SHP77 (cell line): ENCODE measurements at places on chromosomes 6 and 20.

GRCh38 chr6:127404133-127404532, 55.1 kb downstream of the KIAA0408 start:
- DNase-seq, result no peak

GRCh38 chr20:11436113-11436905, 481.4 kb upstream of the BTBD3 start:
- DNase-seq, result no peak

DNA sequence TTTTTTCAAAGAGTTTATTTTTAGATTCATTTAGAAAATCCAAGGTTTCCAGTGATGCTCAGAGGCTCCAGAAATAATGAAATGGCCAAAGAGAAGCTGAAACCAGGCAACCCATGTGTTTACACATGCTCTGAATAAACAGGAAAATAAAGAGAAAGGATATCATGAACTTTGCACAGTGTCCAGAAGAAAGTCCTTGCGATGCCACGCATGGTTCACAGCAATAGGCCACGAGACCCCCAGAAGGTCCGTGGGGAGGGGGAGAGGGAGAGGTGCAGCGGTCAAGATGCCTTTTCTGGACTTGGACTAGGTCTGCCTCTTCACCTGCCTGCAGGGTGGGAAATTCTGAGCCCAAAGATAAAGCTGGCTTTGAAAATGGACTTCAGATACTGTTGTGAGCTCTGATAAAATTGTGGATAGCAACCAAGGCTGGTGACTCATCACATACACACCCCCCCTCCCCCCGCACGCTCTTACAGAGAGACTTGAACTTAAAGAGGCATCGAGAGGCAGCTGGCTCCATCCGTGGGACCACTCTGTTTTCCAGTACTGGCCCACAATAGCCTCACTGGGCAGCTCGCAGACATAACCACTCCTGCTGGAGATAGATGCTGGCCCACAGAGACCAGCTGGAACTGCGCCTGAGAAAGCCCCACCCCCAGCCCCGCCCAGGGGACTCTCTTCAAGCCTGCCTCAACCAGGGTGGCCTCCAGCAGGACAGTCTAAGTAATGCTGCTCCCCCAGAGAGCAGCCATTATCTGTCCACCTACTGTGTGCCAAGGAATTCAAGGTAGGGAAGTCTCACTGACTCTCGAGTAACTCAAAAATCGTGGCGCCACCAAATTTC, 21.2 kb upstream of the NFATC2 start:
- DNase-seq, result peak; percentile 51

- no peak for DNase-seq
Observed at GRCh38 chr6:11621119-11621518, 83.6 kb downstream of the TMEM170B start.

DNA sequence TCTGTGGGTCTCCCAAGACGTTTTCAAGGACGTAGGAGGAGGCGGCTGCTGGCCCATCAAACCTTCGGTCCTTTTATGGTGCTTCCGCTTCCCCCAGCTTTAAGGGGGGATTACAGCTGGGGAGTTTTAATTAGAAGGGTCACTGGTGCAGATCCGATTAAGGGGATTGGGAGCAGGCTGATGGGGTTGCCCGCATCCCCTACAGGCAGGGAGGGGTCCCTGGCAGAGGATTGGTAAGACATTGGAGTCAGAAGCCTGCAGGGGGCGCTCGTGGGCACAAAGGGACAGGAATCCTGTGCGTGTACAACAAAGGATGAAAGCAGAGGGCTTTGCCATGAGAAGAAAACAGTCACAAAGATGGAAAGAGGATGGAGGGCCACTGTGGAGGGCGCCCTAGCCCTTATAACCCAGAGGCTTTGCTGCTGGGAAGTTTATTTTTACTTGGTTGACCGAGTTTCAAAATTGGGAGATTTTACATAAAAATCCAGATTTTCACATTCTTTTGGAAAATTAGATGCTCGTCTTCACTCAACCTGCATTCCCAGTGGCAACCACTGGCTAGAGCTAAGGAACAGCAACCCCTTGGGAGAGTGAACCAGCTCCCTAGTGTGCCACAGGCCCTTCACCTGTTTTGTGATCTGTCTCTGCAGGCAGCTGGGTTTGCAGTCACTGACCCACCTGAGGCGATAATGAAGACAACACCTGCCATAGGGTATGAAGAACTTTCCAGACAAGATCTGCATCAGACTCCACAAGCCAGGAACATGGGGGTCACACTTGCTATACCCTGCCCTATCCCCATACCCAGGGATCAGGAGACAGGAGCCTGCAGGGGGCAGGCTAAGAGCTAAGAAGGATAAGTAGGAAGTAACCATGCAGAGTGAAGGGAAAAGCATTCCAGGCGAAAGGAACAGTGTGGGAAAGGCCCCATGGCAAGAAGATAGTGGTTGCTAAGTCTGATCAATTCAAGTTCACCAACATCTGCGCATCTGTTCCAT, 97.7 kb downstream of the KCNB1 start:
- peak; percentile 59 for DNase-seq

DNA sequence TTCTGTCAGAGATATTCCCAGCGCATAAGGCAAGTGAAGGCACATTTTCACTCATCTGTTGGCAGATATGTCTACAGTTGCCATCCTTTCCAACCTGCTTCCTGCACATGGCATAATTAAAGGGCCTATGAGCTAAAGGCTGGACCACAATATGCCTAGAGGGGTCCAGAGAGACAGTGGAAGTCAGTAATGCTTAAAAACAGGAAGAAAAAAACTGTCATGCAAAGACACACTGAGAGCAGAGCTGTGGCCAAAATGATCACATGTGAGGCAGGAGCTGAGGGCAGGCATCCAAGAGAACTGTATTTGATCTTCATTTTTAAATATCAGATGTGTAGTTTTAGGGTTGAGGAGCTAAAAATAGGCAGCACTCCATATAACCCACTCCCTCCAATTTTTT, 125.0 kb upstream of the BACH2 start:
- DNase-seq, result no peak

DNA sequence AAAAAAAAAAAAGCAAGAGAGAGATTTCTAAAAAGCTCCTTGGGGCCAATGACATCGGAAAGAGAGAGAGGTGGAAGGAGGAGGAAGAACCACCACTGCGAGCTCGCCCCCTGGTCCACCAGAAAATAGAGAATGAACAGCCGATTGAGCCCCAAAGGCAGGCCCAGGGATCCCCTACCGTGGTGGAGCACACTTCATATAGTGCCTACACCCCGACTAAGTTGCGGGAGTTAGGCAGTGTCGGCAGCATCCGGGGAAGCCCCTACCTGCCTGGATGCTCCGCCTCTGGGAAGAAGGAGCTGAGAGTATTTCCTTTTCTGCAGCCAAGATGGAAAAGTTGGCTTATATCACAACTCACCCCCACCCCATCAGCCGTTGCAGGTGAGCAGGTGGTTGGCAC, 38.6 kb upstream of the HSF2 start:
- no peak for DNase-seq
